ENCODE measurements at places on chromosomes 13 and 19.

DNA sequence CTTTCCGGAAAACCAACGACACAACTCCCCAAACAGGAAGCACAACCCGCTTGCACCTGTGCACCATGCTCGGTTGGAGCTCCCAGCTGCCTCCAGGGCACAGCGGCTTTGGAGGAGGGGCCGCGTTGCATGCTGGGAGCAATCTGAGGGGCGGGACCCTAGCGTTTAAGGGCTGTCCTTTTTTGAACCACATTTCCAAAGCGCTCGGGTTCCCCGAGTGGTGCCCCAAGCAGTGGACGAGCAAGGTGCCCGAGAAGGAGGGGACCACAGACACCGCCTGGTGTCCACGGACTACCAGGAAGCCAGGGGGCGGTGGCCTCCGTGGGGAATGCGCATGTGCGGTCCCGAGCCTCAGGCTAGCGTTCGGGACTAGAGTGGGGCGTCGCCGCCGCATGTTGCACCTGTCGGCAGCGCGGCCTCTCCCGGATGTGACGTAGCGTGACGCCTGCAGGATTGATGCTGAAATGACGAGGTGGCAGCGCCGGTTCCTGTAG is 11.9 kb upstream of the ZNF57 start:
- DNase-seq: peak; percentile 55

GRCh38 chr19:41957161-41957837 is 1.8 kb downstream of the RABAC1 start:
- DNase-seq: no peak

GRCh38 chr19:13053761-13054625 is 48.7 kb downstream of the LYL1 start:
- peak; percentile 91 for DNase-seq

- DNase-seq: no peak
Observed at GRCh38 chr19:7199613-7200533, 94.3 kb downstream of the INSR start.

DNA sequence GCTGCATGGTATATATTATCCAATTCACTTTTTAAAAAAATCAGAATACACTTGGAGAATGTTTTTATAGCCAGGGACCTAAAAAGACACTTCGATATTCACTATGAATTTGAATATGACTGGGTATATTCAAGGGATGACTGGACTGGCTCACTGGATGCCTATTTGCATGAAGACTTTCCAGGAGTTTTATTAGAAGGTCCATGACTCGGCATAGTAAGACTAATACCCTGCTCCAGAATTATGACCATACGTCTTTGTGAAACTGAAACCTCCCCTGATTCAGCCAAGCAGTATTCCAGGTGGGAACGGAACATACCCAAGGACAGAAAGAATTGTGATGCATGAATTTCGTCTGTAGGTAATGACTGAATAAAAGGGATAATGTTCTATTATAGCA is 3.9 kb upstream of the FAM216B start:
- DNase-seq: no peak

GRCh38 chr19:18698321-18699167 is 15.1 kb downstream of the CRTC1 start:
- no peak for DNase-seq

- no peak for DNase-seq
Observed at GRCh38 chr19:5674714-5675113, 5.6 kb downstream of the MICOS13 start.

DNA sequence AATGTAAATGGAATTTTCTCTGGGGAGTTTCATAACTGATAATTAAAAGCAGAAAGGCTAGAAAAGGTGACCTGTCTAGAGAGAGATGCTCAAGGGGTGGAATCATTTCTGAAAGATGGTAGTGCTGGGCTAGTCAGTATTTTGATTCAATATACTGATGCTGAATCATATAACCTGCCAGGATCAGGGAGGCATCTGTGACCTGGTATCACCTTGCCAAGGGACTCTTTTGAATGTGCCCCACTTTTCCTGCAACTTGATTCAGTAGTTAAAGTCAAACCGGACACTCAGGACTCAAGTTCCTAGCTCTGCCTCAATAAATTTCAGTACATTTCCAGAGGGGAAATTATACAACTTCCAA is 15.8 kb downstream of the LCP1 start:
- no peak for DNase-seq

DNA sequence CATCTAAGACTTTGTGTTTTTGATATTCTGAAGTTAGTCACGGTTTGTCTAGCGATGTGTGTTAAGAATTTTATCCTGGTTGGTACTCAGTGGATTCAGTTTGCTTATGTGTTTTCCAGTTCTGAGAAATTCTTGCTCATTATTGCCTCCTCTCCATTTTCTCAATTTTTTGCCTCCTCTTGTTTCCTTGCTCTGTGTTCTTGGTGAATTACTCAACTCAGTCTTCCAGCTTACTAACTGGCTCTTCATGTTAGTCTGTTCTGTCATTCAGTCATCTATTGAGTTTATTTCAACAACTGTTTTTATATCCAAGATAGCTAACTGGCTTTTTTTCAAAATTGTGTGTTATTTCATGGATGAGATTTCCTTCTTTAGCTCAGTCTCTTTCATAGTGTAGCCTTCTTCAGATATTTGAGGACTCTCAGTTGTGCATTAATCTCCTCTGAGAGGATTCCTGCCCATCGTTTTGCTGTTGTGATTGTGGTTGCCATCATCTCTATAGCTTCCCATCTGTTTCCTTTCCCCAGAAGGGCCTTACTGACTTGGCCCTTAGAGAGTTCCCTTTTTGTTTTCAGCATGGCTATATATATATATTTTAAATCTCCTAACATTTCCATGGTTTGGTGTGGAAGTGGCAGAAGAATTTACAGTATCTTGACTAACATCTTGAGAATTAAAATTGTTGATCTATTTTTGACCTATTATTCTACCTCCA is 6.2 kb downstream of the SETDB2 start:
- no peak for DNase-seq

- DNase-seq: no peak
Observed at GRCh38 chr13:35016362-35017112, 74.5 kb downstream of the NBEA start.

- DNase-seq: no peak
Observed at GRCh38 chr19:58268344-58268743, 10.4 kb upstream of the ZNF8 start.

DNA sequence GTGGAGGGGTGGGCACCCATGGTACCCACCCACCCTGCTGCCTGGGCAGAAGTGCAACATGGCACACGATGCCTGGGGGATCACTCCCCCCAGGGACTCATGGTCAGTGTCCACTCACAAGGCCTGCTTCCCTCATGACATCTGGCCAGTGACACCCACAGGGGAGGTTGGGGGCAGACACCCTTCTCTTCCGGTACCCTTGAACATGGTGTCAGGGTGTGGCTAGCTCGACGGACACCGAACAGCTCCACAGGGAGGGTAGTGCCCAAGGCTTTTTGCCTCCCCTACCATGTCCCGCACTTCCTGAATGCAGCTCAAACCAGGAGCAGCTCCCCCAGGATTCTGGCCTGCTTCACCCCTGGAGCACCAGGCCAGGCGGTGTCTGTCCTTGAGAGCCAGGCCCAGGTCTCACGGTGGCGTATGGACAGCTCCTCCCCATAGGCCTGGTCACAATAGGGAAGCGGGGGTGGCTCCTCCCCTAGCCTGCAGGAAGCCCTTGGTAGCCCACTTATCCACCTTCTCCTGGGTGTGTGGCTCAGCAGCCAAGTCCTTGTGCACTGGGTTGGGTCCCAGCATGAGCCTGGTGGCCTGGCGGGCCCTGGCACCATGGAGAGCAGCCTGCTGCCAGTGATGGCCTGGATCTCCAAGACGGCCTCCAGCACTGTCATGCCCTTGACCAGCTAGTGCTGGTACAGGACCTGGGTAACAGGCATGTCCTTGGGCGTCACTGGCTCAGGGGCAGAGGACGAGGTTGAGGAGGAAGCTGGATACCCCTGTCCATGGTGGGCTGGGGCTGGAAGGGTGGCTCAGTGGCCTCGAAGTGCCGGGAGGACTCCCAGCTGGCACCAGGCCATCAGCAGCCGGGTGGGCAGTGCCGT is 7.8 kb downstream of the ACP4 start:
- no peak for DNase-seq

DNA sequence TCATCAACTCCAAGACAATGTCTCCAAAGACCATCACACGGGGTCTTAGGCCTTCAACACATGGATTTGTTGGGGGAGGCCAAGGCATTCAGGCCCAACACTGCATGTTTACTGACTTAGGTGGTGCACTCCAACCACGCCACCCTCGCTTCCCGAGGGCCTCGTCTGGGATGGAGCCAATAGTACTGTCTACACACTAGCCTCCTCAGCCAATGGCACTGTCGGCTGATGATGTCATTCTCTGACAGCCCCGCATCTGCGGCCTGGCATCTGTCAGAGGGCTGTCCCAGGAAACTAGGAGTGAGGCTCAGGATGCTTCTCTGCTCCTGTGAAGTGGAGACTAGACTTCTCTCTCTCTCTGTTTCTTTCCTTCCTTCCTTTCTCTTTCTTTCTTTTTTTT is 96.6 kb downstream of the TEX26 start:
- DNase-seq: no peak

- no peak for DNase-seq
Observed at GRCh38 chr13:113859311-113860050, 4.4 kb downstream of the GAS6 start.

GRCh38 chr13:39825886-39826285 is 170.4 kb downstream of the COG6 start:
- no peak for DNase-seq

GRCh38 chr13:42702716-42703115 is 78.7 kb upstream of the FAM216B start:
- no peak for DNase-seq

GRCh38 chr19:55623130-55623529 is 1.2 kb downstream of the ZNF784 start:
- no peak for DNase-seq

DNA sequence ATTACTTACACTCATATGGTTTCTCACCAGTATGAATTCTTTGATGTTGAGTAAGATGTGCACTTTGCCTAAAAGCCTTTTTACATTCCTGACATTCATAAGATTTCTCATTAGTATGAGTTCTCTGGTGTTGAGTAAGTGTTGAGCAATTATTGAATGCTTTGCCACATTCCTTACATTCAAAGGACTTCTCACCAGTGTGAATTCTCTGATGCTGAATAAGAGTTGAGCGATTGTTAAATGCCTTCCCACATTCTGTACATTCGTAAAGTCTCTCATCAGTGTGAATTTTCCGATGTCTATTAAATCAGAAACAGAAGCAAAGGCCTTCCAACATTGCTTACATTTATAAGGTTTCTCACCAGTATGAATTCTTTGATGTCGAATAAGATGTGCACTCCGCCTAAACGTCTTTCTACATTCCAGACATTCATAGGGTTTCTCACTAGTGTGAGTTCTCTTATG is 14.2 kb upstream of the ZFP30 start:
- no peak for DNase-seq

- no peak for DNase-seq
Observed at GRCh38 chr19:16133818-16134217, 9.7 kb upstream of the HSH2D start.

GRCh38 chr19:4342314-4342614 is 1.1 kb upstream of the MPND start:
- DNase-seq: no peak

DNA sequence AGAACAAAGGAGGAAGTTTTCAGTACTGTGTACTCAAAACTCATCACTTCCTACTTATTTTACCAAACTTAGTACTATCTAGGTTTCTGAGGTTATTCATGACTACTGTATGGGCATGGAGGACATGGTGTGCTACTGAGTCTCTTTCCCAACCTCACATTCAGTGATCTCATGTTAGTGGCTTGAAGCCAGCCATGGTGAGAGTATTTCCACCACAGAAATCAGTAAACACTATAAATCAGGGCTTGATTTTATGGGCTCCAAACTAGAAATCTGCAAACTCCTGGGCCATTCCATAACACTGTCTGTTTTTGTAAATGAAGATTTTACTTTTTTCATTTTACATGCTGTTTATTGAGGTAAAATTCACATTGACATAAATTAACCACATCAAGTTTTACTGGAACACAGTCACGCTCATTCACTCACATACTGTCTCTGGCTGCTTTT is 19.7 kb downstream of the MED26 start:
- peak; percentile 55 for DNase-seq

DNA sequence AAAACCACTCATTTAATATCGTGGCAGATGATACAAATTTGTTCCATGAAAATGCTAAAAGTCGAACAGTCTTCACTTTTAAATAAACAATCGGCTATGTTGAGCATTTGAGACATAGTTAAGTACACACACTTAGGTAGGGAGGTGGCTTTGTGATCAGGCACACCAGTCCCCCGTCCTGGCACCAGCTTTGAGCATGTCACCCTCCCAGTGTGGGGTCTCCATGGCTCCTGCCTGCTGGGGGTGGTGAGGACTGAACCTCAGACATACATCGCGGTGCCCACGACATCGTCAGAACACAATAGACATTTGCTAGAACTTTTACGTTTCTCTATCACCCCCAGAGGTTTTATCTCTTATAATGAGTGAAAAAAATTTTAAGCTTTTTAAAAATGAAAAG is 62.0 kb downstream of the RFX2 start:
- DNase-seq: no peak

DNA sequence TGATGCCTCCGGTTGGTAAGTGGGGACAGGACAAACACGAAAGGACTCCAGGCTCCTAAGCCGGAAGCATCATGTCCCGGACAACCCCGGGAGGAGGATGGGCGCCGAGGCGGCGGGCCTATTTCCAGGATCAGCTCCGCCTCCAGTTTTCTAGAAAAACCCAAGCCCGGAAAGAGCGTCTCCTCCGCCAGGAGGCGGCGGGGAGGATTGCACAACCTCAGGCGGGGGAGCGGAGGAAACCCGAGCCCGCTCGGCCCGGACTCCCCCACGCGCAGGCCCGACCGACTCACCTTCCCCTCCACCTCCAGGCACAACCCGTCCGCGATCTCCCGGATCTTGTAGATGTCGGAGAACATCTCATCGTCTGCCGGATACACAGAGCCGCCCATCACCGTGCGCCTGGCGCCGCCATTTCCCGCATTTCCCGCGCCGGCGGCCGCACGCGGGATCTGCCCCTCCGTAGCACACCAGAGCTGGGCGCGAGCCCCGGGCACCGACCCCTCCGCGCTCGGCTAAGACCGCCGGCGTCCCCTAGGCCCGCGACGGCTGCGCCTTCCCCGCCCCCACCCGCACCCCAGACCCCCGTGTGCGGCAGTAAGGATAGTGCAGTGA is 455 bp downstream of the TPT1 start:
- DNase-seq: peak; percentile 93

- DNase-seq: no peak
Observed at GRCh38 chr19:17183271-17183761, 31.8 kb upstream of the USE1 start.

DNA sequence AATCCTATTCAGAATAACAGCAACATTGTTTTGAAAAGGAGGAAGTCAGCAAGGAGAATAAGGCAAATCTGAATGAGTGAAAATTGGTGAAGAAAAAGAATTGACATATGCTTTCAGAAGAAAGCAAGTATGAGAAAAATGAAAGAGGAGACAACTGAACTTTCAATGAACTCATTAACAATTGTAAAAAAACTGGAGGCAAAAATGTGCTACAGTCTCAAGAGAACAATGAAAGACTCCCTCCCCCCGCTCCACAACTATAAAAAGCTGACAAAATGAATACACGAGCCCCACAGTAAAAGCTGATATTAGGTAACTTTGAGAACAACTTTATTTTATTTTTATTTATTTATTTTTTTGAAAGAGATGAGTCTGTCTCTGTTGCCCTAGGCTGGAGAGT is 373.1 kb downstream of the DIAPH3 start:
- peak; percentile 42 for DNase-seq

Measured in dermis blood vessel endothelial cell (primary cell).